Gastrocnemius medialis (tissue), 4 donors: ENCODE measurements at places on chromosomes 7 and 10. TPM values are rescaled to one million over a fixed set of nuclear protein-coding genes. Genes with fewer than 3 reads are reported as not detected.

Gene ADAM12
- total RNA-seq = 0.10 TPM

Gene CLRN3
- total RNA-seq = not detected

DNA sequence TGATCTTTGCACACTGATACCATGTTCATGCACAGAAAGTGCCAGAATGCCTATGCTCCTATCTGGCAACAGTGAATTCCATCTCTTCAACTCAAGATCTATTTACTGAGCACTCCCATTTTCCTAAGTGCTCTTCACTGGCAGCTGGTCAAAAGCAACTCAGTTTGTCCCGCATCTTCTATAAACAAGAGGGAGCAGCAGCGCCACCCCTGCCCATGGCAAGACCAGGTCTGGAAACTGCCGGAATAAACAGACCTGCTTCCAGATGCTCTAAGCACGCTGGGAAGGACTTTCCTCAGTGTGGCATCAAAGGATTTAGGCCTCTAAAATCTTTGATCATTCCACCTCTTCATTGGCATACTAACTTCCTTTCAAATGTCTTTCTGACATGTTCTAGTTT, 104.4 kb upstream of the MACROH2A2 start:
- no peak overlapping the region for H3K4me3 ChIP-seq
- no peaks in the 10 kb centered on the region for H3K27me3 ChIP-seq
- no peak for DNase-seq
- H3K36me3 ChIP-seq = peaks cover 11% of the 10 kb centered on the region
- H3K27ac ChIP-seq = no peak overlapping the region

DNA sequence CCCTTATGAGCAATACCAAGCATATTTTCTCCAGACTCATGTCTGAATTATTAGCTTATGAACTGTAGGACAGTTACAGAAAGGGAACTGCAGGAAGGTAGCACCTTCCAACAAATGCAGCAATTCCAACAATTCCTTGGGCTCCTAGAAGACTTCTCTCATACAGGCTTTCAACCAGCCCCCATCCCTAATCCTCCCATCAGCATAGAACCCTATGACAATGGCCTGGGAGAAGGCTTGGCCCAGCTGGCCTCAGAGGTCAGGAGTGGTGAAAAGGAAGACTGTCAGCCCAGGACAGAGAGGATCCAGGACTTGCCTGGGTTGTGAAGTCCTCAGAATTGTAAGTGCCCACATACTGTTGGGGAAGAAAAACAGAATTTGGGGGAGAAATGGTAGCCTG, 5.9 kb downstream of the VPS41 start:
- H3K36me3 ChIP-seq = no peaks in the 10 kb centered on the region
- H3K27me3 ChIP-seq = no peaks in the 10 kb centered on the region
- DNase-seq = no peak
- H3K27ac ChIP-seq = no peak overlapping the region
- H3K4me3 ChIP-seq = no peak overlapping the region

GRCh38 chr10:17155826-17156225, 26.2 kb upstream of the CUBN start:
- no peaks in the 10 kb centered on the region for H3K36me3 ChIP-seq
- H3K27ac ChIP-seq = no peak overlapping the region
- H3K4me3 ChIP-seq = no peak overlapping the region
- no peaks in the 10 kb centered on the region for H3K27me3 ChIP-seq
- no peaks in the 10 kb centered on the region for H3K4me1 ChIP-seq

DNA sequence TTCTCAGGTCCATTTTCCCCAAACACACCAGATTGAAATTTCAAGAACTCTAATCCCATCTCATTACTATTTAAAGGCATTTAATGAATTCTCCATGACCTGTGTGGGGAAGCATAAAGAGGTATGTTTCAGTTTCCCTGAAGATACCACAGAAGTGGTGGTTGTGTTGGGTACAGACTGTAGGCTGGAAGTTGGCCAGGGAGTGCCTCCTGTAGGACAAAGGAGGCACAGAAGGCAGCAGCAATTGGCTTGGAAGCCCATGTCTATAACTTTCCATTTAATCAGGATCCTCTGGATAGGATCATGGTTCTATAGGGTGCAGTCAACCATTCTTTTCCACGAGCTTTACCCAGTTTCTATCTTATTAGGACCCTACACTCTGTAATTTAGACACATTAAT, 8.6 kb upstream of the BET1 start:
- H3K36me3 ChIP-seq = no peaks in the 10 kb centered on the region
- H3K27ac ChIP-seq = no peak overlapping the region
- H3K4me1 ChIP-seq = no peaks in the 10 kb centered on the region
- no peak for DNase-seq
